ENCODE measurements at places on chromosomes 1 and 21.

DNA sequence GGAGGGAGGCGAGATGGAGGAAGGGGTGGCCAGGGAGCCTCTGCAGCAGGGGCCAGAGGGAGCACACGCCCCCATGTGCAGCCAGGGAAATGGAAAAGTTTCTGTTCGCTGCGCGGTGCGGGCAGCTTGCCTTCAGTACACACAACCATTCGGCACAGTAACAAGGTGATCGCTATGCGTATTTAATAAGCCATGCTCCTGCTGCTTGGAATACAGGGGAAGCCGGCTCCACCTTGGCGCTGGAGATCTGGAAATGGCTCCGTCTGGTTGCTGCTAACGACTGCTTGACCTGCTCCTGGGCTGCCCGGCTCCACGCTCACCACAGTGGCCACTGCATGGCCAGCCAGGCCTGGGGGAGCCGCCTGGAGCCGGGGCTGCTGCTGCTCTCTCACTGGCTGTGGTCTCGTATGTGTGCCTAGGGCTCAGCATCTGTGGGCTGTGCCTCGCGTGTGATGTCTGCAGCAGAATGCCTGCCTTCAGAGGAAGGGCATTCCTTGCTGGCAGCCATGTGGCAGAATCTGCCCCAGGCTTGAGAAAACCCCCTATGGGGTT, 86.4 kb upstream of the ACTL8 start:
- no peak for DNase-seq

DNA sequence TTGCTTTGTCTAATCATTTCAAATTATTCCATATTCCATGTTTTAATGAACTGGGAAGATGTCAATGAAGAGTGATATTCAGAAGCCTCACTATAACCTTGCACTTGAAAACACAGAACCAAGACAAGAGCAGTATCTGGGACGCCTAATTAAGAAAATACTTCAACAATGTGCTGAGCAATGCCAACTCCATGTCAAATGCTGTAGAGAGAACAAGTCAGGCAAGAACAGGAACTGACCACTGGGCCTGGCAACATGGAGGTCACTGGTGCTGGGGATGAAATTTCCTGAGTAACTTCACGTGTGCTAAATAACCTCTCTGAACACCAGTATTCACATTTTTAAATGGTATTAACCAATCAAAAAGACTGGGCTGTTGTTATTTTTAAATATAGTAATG, 22.8 kb downstream of the HEATR1 start:
- no peak for DNase-seq

DNA sequence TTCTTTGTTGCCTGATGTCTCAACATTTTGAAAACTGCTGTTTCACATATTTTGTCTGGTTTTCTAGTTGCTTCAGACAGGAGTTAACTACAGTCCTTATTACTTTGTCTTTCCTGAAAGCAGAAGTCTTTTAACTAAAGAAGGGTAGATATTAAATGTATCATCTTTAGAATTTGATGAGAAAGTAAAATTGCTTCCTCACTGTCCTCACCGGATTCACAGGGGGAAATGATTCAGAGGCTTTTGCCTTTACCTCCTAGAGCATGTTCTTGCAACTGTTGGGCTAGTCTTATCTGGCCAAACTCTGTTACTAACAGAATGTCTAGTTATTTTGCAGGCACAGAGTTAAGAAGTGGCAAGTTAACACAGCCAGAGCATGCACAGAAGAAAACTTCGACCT, 107.2 kb upstream of the VAV3 start:
- DNase-seq, result no peak

GRCh38 chr1:225767634-225768540, 9.7 kb upstream of the SRP9 start:
- no peak for DNase-seq

GRCh38 chr1:89697383-89697782, 64.5 kb downstream of the LRRC8C start:
- no peak for DNase-seq

- no peak for DNase-seq
Measured at GRCh38 chr1:205595861-205596260, 36.0 kb downstream of the ELK4 start.

GRCh38 chr1:111369645-111370044, 57.9 kb downstream of the OVGP1 start:
- DNase-seq, result no peak

- no peak for DNase-seq
Measured at GRCh38 chr1:167483790-167484189, 34.5 kb downstream of the CD247 start.

Data from CD4-positive, alpha-beta T cell treated with Interferon gamma for 1 hour (primary cell).